ENCODE measurements at places on chromosomes 3 and 15.

DNA sequence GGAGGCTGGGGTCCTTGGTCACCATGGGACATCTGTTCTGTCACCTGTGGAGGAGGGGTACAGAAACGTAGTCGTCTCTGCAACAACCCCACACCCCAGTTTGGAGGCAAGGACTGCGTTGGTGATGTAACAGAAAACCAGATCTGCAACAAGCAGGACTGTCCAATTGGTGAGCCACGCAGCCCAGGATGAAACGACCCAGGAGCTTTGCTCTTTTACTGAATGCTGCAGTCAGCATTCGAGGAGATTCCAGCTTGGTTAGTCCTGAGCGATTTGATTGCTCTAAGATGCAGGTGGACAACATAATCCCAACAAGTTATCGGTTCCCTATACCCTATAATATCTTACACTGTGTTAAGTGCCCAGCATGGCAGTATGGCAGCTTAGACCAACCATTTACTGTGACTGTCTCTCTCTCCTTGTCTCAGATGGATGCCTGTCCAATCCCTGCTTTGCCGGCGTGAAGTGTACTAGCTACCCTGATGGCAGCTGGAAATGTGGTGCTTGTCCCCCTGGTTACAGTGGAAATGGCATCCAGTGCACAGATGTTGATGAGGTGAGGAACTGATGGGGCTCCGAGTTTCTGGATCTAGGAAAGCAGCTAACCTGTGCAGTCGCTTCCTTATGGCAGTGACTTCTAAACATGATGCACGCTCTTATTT is 7.8 kb downstream of the THBS1 start:
- H3K4me1 ChIP-seq = peaks cover 16% of the 10 kb centered on the region
- no peak for DNase-seq
- no peak overlapping the region for H3K27ac ChIP-seq
- H3K27me3 ChIP-seq = no peaks in the 10 kb centered on the region
- no peak overlapping the region for H3K4me3 ChIP-seq
- H3K36me3 ChIP-seq = peaks cover 73% of the 10 kb centered on the region

DNA sequence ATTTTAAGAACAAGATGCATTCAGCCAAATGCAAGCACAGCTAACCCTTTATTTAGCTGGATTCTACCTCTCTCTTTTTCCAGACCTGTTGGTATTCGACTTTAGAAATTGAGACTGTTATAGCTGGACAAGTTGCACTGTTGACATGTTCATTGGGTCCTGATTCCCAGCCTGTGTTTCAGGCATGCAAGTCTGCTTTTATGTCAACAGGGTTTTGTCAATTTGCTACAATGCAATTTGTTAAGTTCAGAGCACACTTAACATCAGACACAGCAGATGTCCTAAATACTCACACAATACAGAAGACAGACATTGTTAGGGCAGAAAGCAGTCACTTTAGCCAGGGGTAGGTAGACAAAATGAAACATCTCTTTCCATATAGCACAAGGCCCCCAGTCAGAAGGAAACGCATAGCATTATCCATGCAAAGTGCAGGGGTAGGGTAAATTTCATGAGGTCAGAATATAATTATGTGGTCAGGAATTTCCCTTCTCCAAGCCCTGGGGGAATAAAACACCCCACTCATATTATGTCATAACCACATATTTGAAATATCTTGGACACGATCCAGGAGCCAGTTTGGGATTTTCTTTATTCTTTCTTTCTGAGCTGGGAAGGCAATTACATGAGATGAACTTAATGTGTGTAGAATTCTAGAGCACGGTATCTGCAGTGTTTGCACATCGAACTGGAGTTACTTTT is 504.1 kb downstream of the NTRK3 start:
- H3K27ac ChIP-seq = no peak overlapping the region
- peaks cover 6% of the 10 kb centered on the region for H3K27me3 ChIP-seq
- no peaks in the 10 kb centered on the region for H3K36me3 ChIP-seq

- H3K4me1 ChIP-seq = peaks cover 59% of the 10 kb centered on the region
- H3K27ac ChIP-seq = no peak overlapping the region
- peaks cover 24% of the 10 kb centered on the region for H3K27me3 ChIP-seq
Observed at GRCh38 chr15:70525551-70525950, 237.8 kb downstream of the UACA start.

DNA sequence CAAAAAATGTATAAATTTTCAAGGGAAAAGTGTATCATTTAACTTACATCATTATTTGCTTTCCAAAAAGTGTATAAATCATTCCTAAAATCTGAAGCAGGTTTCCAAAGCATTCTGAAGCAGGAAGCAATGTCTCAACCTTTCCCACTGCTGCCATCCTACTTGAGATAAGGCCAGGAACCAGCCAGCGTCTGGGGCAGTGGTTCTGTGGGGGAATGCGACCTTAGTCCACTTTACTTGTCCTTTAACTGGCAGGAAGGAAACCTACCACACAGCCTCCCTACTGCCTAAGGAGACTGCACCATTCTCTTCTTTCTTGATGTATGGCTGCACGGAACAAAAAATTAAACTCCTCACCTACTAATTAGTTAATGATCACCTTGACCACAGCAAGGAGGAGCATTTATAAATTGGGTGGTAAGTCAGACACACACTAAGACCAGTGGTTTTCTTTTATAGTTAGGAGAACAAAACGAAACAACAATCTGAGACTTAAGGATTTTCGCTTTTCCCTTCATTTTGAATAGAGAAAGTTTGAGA is 3.7 kb downstream of the SORD start:
- H3K4me3 ChIP-seq = no peak overlapping the region
- H3K27ac ChIP-seq = peak overlapping the region; percentile 16
- DNase-seq = no peak
- H3K4me1 ChIP-seq = peaks cover 34% of the 10 kb centered on the region
- H3K27me3 ChIP-seq = peaks cover 6% of the 10 kb centered on the region

DNA sequence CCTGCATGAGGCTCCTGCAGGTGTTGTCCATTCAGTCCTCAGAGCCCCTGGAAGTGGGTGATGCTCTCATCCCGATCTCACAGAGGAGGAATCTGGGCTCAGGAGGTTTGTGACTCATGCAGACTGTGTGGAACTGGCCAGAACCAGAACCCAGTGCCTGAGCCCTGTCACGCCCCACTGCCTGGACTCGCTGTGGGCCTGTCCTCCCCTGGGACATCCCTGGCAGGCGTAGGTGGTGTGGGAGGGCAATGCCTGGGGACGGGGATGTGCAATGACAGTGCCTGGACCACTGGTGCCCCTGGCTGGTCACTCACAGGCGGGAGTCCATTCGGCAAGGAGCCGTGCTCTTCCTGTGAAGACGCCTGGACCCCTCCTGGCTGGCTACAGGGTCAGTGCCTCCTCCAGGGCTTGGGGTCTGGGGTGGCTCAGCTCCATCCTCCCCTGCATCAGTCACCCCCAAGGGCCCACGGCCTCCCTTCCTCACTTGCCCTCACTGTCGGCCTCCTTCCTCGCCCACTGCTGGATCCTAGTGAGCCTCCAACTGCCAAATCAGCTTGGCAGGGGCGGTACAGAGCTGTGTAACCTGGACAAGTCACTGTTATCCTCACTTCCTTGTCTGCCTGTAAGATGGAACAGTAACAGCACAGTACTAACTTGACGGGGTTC is 14.9 kb downstream of the PSTPIP1 start:
- H3K4me3 ChIP-seq = no peak overlapping the region
- DNase-seq = no peak
- peaks cover 7% of the 10 kb centered on the region for H3K27me3 ChIP-seq
- no peak overlapping the region for H3K27ac ChIP-seq

GRCh38 chr15:37077623-37078351 is 22.6 kb downstream of the MEIS2 start:
- no peak for DNase-seq
- no peaks in the 10 kb centered on the region for H3K27me3 ChIP-seq

DNA sequence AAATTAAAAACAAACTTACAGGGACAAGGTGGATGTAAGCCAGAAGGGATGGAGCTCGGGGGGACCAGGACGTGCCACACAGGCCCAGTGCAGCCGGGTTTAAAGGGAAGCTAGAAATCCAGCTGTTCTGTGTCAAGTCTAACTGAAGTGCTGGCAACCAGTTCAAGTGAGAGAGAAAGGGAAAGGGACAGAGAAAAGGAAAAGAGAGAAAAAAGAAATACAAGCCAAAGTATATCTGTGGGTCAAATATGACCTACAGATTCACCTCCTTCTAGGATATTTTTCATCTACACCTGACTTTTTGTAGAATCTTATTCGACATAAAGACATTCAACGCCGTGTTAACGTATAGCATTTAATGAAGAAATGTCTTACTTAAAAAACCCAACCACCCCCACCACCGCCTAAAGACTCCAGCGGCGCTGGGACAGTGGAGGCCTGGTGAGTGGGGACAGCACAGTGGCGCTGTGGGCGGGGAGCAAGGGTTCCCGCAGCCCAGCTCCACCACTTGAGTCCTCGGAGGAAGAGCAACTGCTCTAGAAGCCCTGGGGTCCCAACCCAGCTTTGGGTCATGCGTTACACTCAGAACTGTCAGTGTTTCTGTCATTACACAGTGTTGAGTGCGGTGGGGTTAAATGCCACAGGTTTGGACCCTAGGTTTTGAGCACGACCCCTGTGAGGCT is 62.3 kb downstream of the CHSY1 start:
- DNase-seq = no peak
- H3K27me3 ChIP-seq = no peaks in the 10 kb centered on the region
- H3K36me3 ChIP-seq = peaks cover 21% of the 10 kb centered on the region
- peak overlapping the region; percentile 94 for H3K27ac ChIP-seq
- peaks cover 68% of the 10 kb centered on the region for H3K4me1 ChIP-seq

GRCh38 chr3:124467980-124468902 is 262.0 kb upstream of the UMPS start:
- peaks cover 11% of the 10 kb centered on the region for H3K4me1 ChIP-seq
- no peak overlapping the region for H3K27ac ChIP-seq
- peak; percentile 72 for DNase-seq
- peaks cover 3% of the 10 kb centered on the region for H3K27me3 ChIP-seq

DNA sequence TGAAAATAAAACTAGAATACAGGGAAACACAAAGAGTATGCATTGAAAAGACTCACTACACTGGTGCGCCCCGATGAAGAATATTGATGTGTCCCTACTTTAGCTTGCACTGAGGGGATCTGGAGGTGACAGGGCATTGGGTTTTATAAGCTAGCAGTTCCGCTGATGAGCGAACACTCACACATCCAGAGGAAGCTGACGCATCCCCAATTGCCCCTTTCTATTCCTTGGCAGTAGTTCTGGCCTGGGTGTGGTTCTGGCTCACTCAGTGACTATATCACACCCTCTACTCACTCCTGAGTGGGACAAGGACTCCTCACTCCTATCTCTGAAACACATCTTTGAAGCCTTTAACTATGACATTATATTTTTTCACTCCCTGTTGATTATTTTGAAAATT is 71.0 kb downstream of the B3GNT5 start:
- no peaks in the 10 kb centered on the region for H3K36me3 ChIP-seq
- H3K27ac ChIP-seq = no peak overlapping the region
- DNase-seq = no peak
- no peak overlapping the region for H3K4me3 ChIP-seq
- H3K4me1 ChIP-seq = no peaks in the 10 kb centered on the region

DNA sequence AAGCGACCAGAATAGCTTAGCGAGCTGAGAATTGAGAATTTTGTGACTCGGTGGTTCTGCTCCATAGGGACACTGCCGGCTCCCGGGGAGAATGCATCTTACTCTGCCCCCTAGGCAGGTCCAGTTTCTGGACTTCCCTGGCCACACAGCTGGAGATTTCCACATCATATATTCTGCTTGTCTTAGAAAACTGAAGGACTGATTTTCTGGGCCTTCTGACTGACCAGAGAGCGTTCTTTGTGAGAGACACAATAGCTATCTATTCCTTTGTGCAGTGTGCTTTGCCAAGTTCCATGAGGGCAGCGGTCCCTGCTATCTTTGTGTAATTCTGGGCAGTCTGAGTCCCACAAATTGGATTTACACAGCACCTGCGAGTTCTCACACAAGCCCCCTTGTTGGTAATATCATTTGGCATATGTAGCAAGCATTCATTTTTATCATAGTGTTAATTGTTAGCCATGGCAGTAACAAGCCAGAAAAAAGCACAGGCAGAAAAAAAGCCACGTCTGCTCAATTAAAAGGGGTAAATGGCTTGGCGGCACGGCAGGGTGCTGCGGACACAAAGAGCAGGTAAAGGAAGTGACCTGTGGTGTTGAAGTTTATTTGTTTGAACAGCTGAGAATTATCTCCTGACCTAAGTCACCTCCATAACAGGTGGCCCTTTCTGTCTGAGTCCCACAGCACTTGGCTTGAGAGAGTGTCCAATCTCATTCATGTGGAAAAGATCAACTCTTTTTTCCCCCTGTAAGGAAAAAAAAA is 688.7 kb downstream of the TUSC7 start:
- H3K36me3 ChIP-seq = no peaks in the 10 kb centered on the region
- DNase-seq = no peak
- H3K4me3 ChIP-seq = no peak overlapping the region

GRCh38 chr3:24288496-24289236 is 206.0 kb downstream of the THRB start:
- H3K36me3 ChIP-seq = no peaks in the 10 kb centered on the region
- H3K27ac ChIP-seq = no peak overlapping the region
- DNase-seq = no peak
- H3K4me3 ChIP-seq = no peak overlapping the region

GRCh38 chr15:74913041-74913440 is 6.4 kb upstream of the FAM219B start:
- H3K27ac ChIP-seq = no peak overlapping the region
- DNase-seq = no peak
- no peaks in the 10 kb centered on the region for H3K4me1 ChIP-seq
- no peak overlapping the region for H3K4me3 ChIP-seq
- peaks cover 73% of the 10 kb centered on the region for H3K36me3 ChIP-seq

GRCh38 chr3:143973259-143974021 is 1.8 kb downstream of the DIPK2A start:
- no peak for DNase-seq
- peaks cover 9% of the 10 kb centered on the region for H3K27me3 ChIP-seq
- H3K4me3 ChIP-seq = peak overlapping the region; percentile 96
- H3K27ac ChIP-seq = peak overlapping the region; percentile 96
- H3K4me1 ChIP-seq = peaks cover 52% of the 10 kb centered on the region
- H3K36me3 ChIP-seq = peaks cover 5% of the 10 kb centered on the region

DNA sequence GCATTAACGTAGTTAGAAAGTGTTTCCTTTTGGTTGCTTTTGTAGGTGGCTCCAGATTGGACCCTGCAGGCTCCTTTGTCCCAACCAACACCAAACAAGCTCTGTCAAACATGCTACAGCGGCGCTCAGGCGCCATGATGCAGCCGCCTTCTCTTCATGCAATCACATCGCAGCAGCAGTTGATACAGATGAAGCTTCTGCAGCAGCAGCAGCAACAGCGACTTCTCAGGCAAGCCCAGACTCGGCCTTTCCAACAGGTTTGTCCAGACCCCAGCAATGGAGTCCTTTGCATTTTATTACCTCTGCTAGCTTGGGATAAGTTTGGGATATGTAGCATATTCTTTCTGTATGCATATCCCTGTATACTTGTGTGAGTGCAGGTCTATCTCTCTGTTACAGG is 10.1 kb upstream of the P2RY12 start:
- no peaks in the 10 kb centered on the region for H3K4me1 ChIP-seq
- H3K36me3 ChIP-seq = peaks cover 44% of the 10 kb centered on the region
- DNase-seq = no peak
- H3K27me3 ChIP-seq = no peaks in the 10 kb centered on the region
